ENCODE measurements at places on chromosomes 1 and 21.

DNA sequence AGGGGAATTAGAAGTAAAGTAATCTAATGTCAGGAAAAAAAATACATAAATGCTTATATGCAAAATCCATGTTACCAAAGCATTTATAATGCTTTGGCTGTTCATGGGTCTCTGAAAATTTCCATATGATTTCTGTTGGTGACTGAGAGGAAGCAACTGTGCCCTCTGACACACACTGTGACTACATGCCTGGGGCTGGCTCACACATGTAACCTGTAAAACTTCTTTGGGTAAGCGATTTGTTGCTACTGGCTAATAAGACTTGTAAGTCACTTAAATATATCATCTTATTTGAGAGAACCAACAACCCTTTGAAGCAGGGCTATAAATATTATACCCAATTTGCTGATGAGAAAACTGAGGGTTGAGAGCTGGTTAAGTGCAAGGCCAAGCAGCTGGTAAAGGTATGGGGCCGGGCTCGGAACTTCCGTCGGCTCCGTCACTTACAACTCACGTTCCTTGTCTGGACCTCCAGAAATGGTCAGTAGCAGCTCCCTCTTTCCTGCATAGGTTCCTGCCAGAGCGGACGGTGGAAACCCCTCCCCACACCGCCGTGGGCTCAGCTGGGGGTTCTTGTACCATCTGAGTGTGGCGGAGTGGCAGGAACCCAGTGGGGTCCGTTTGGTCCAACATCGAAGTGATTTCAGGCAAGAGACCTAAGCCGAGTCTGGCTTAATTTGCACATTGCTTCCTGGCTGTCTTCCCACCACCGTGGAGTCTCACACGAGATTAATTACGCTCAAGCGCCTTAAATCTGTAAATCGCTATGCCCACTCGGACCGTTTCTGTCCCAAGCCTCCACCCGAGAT lies 714 bp downstream of the DFFA start:
- DNase-seq, result no peak

- DNase-seq, result no peak
Measured at GRCh38 chr1:109925159-109925990, 14.7 kb downstream of the CSF1 start.

- no peak for DNase-seq
Measured at GRCh38 chr1:78096017-78096416, 50.3 kb downstream of the GIPC2 start.

DNA sequence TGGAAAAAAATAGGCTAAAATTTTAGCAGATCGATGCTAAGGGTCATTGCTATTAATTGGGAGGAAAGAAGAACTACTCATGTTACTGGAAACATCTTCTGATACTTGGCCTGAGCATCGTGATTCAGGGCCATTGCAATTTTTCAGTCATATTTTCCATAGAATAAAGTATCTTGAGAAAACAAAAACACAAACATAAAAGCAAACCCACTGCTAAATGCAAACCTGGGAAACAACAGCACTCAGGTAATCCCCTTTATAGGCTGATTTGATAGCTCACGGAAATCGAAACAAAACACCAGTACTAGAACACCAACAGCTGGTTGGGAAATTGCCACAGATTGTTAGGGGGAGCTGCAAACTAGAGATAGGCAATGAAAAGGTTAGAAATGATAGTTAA lies 172.9 kb upstream of the ESRRG start:
- no peak for DNase-seq

- no peak for DNase-seq
Measured at GRCh38 chr1:16162163-16162822, 6.4 kb upstream of the EPHA2 start.

DNA sequence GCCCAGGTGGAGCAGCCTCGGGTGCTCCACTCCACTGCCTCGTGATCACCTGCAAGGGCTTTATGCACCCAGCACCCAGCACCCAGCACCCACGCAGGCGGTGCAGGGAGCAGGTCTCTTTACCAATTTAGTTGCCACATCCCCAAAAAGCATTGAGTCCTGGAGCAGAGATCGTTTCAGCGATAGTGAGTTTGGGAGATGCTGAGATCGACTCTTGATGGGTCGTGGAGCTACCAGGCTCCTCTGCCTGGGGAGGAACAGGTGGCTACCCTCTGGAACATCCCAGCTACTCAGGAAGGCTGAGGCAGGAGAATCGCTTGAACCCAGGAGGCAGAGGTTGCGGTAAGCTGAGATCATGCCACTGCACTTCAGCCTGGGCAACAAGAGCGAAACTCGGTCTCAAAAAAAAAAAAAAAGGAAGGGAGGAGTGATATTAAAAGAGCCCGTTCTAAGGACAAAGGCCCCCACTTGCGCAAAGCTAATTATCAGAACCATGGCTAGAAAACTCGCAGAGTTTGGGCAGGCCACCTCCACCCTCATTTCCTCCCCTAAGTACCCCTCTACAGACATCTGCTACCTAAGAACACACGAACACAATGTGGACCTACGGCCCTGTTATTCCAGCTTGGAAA lies 106.5 kb upstream of the SLC45A1 start:
- no peak for DNase-seq

DNA sequence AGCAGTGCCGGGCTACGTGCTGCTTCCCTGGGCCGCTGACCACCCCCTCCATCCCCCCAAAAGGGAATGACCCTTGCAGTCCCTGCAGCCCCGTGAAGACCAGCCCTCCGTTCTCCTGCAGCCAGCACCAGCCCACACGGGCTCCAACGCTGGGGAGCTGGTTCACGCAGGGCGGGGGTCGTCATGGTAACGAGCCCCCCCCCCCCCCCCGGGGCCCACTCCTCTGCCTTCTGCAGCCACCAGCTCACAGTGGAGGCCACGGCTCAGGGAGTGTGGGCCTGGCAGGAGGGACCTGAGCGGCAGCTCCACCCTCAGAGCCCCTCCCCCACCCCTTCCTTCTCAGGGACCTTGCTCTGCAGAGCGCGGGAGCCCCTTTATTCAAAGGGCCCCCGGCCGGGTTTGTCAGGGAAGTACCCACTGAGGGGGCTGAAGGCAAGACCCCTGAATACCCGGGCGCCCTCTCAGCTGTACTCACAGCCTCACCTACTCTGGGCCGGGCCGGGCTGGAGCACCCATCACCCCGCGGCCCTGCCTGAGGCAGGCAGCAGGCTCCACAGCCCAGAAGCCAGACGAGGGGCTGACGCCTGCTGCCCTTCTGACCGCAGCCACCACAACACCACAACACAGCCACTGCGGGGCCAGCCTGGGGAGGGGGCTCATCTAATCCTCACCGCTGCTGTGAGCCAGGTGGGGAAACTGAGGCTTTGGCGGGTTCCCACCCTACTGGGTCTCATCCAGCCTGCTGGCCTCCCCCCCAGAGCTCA lies 12.6 kb downstream of the MEGF6 start:
- DNase-seq, result no peak

DNA sequence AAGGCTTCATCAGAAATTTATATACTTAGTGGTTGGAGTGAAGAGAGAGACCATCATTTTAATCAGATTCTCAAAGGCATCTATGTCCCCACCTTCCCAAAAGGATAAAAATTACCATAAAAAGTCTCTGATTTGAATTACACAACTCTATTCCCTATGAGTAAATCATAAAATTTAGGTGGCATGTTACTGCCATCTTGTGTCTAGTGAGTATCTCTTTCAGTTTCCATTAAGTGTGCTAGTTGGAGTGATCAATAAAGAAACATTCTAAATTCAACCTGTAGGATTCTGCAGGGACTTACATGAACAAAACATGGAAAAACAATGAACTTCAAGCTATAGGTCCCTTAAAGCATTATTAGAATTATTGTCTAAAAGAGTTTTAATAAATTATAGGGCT lies 655.4 kb downstream of the LTN1 start:
- no peak for DNase-seq

- no peak for DNase-seq
Measured at GRCh38 chr1:47717341-47717740, 279.5 kb downstream of the FOXD2 start.

GRCh38 chr1:211145944-211146343 lies 12.0 kb upstream of the KCNH1 start:
- no peak for DNase-seq

GRCh38 chr1:161098210-161099068 lies at the start of gene KLHDC9:
Gene KLHDC9, plus strand, starts transcription at chr1:161098361. Its CDS starts 175 bp downstream, at chr1:161098536.
- no peak for DNase-seq

DNA sequence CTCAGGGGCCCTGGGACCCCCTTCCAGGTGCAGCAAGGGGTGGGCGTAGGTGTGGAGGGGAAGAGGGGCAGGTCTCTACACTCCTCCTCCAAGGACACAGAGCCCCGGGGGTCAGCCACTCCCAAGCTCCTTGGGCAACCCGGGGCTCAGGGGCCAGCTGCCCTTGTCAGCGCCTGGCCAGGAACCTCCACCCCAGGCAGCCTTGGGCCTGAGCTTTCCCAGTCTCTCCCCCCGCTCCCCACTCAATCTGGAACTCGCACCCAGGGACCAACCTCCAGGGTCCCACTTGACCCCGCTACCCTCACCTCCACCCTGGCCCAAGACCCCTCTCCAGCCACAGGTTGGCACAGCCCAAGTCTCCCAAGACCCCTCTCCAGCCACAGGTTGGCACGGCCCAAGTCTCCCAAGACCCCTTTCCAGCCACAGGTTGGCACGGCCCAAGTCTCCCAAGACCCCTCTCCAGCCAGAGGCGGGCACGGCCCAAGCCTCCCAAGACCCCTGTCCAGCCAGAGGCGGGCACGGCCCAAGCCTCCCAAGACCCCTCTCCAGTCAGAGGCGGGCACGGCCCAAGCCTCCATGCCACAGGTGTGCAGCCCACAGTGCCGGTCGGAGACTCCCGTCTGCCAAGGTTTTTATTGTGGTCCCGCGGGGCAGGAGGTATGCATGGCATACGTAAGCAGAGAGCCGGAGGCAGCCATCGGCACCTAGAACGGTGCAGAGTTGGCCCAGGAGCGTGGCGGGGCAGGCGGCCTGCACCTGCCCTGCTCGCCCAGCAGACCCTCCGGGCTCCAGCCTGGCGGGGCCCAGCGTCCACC lies 3.0 kb downstream of the TNFRSF4 start:
- DNase-seq, result no peak

GRCh38 chr1:113981962-113982931 lies 3.0 kb downstream of the OLFML3 start:
- no peak for DNase-seq

DNA sequence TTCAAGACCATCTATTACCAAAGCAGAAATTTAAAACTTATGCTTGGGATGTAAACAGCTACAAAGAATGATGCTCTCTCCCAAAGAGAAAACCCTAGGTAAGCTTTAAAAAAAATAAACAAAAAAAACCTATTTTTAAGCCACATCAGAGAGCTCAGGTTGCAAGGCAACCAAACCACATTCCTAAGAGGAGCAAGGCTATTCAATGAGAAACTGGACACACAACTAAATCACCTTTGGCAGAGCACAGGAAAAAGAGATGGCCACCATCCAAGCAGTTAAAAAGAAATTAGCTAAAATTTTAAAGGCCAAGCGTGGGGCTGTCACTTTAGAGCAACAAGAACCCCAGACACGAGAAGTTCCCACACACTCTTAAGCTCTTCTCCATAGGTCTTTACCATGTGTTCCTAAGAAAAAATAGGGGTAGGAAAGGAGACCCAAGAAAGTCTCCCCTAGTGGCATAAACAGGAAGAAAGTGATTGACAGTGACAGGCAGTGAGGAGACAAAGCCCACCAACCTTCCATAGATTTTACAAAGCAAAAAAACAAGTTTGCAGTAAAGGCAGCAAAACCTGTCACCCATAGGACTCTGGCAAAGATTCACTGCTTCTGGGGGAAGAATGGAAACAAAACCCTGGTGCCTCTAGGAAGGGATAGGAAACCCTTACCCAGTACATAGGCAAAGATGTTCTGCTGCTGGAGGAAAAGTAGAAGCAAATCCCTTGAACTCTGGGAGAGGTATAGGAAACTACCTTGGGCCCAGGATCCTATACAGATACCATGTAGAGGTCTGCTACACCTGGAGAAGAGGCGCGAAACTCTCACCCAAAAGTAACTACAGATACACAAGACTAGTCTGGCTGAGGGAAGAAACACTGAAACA lies 68.5 kb downstream of the FOXJ3 start:
- no peak for DNase-seq

DNA sequence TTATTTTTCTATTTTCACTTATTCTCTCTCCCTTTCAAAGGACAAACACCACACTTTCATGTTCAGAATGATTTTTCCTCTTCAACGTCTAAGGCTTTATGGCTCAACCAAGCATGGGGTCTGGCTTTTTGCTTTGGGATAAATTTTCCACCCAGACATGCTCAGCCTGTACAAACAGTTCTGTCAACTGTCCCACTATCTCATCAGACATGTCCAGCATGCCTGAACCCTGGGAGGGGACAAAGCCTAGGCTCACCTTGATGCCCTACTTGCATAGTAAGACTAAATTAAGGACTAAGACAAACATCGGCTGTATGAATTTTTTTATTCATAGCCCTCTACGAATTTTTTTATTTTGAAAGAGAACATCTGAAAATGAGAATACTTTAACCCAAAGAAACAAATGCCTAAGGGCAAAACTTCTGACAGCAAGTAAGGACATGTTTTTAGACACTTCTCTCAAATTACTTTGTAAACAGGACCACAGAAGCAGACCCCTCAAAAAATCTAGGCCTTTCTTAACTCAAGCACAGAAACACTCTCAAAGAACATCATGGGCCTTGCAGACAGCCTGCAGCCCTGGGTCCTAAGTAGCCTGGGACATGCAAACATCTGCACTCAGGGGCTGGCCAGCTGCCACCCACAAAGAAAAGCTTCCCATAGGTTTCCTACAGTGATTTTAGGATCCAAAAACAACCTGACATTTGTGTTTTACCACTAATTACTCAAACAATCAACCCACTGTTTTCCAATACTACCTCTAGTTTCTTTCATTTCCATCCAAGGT lies 72.3 kb upstream of the PALMD start:
- DNase-seq, result no peak

GRCh38 chr1:53088616-53089300 lies 26.7 kb downstream of the PODN start:
- no peak for DNase-seq

GRCh38 chr1:179083533-179083932 lies 1.7 kb downstream of the TOR3A start:
- DNase-seq, result no peak

GRCh38 chr1:116987256-116987555 lies 14.4 kb upstream of the CD101 start:
- DNase-seq, result no peak

GRCh38 chr1:195306281-195306680 lies 1302.0 kb downstream of the KCNT2 start:
- no peak for DNase-seq
